Activated T-helper 2 cell treated with anti-CD3 and anti-CD28 coated beads, Interferon-gamma antibody, Interleukin-2, Interleukin-4, amounts not matched to agents 10 μg/mL and 5 μg/mL and 100 μg/mL, durations not matched to agents 14 hours and 24 hours and 36 hours (primary cell): ENCODE measurements at places on chromosomes 6 and 20.

- no peak for DNase-seq
Measured at GRCh38 chr6:21905531-21905930, 312.0 kb downstream of the SOX4 start.

DNA sequence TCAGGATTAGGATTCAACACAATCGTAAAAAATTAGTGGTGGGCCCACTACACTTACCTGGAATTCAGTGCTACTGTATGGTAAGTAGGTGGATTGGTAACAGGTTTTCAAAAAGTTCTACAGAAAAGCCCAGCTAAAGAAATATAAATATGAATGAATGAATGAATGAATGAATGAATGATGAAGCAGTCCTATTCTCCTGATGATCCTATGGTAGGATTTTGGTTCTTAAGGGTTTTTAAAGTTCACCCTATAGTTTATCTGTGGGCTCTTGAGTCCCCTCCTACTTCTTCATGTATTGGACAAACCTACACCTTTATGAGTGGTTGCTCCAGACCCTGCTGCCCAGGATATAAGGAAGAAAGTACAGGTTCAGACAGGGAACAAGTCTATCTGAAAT, 89.5 kb upstream of the HEY2 start:
- no peak for DNase-seq

GRCh38 chr20:44745598-44746366, at the start of gene KCNK15:
Gene KCNK15 (plus strand): TSS chr20:44745865. CDS start chr20:44745911, 46 bp downstream.
- DNase-seq, result no peak

DNA sequence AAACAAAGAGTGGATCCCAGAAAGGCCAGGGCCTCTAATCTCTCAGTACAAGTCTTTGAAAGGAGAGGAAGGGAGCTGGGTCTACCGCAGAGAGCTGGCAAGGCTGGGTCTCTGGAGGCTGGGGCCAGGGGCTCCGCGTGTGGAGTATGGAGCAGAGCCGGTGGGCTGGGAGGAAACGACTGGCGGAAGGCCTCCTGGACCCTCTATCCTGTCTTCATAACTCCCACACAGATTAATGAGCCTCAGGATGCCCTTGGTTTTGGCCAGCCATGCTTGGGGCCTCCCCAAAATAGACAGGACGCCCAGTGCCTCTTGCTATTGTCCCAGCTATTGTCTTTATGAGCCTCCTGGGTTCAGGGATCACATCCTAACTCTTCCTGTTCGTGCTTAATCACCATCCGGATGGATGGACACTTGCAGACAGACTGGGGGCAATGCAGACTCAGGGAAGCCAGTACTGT, 306.4 kb downstream of the DHX35 start:
- DNase-seq, result no peak

DNA sequence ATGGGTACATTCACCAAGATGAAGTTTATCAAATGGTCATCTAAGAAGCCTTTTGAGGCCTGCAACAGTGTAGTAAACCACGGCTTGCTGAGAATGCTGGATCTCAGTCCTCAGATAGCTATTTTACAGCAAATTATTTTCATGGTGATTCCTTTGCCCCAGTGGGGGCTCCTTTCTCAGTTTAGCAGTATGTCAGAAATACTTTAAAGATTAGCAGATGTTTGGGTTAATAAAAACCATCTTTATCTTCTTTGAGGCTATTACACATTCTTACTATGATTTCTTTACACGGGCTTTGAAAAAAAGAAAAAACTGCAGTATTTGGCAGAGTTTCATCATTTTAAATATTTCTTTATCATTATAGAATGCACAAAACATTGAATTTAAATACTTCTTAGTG, 10.7 kb downstream of the MYLIP start:
- DNase-seq, result no peak

DNA sequence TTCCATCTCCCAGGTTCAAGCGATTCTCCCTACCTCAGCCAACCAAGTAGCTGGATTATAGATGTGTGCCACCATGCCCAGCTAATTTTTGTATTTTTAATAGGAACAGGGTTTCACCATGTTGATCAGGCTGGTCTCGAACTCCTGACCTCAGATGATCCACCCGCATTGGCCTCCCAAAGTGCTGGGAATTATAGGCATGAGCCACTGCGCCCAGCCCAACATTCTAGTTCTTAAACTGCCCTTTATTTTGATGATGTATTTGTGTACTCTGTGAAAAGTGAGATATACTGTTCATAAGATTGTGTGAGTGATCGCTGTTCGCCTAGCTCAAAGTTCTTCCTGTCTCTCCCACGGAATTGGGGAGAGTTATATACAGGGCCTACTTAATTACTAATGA, 93.1 kb downstream of the HFE start:
- no peak for DNase-seq

- DNase-seq, result no peak
Measured at GRCh38 chr6:6972456-6972855, 135.3 kb upstream of the RREB1 start.

DNA sequence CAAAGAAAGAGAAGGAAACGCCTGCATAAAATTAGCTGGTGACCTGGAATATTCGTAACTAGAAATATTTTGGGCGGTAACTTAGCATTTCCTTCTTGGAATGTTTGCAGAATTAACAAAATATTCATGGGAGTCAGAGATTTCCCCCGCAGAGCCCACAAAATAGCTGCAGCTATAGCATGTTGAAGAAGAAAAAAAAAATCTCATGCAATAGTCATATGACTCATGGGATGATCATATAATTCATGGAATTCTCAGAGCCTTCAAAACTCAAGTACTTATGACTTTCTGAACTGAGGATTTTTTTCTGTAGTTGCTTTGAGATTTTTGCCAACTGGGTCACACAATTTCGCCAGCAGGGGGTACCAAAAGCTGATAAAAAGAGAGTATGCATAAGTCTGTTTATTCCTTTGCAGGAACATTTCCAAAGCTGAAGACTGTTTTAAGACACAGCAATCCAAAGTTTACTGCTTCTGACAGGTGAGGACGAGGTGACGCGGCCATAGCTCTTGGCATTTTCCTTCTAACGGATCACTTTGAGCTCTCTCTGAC, 586.0 kb upstream of the CHD6 start:
- no peak for DNase-seq

GRCh38 chr6:148509800-148510581, 167.4 kb downstream of the SASH1 start:
- no peak for DNase-seq

- no peak for DNase-seq
Measured at GRCh38 chr6:15253203-15254022, 7.5 kb downstream of the JARID2 start.

- DNase-seq, result no peak
Measured at GRCh38 chr20:59825944-59826759, 107.3 kb downstream of the SYCP2 start.

GRCh38 chr20:62982124-62983075, 24.4 kb downstream of the BHLHE23 start:
- DNase-seq, result no peak

GRCh38 chr6:139154881-139155547, 20.1 kb downstream of the HECA start:
- DNase-seq, result no peak
